Epithelial cell of proximal tubule (primary cell): ENCODE measurements at places on chromosomes 11 and 22. TPM values are rescaled to one million over a fixed set of nuclear protein-coding genes. Genes with fewer than 3 reads are reported as not detected.

The CCDC116 gene
- total RNA-seq, result 0.17 and 0.29 TPM in 2 replicates

- no peak for DNase-seq
These were observed 1.5 kb downstream of the SYT12 start for GRCh38 chr11:67024410-67024809.

DNA sequence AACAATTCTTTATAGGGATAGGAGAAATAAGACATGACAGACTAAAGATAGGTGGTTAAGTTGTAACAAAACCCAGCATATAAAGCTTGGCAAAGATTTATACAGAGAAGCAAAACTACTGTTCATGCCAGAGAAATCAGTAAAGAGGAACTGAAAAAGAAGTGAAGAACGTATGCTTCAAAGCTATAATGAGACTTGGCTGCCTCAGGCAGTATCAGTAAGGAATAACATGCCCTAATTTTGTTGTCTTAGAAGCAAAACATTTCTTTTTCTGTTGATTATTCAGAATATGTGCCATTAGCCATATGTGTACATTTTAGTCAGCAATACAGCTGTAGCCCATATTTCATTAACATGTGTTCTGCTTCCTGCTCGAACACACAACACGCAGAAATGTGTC is 403.2 kb downstream of the NELL1 start:
- no peak for DNase-seq

The NCR3LG1 gene
- total RNA-seq, result 1.2 and 2.3 TPM in 2 replicates

DNA sequence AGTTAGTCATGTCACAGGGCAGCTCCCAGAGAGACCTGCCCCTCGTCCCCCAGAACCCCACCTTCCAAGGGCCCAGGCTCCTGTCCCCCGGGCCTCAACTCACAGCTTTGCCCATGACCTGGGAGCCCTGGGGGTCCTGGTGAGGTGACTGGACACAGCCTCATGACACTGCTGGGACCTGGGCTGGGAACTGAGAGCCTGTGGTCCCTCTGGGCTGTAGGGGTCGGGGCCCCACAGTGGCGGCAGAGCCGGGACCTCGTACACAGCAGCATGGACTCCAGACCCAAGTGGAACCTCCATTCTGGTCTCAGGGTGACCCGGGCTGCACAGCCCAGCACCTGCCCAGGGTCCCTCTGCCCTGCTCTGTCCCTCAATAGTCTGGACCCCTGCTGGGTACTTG is 6.9 kb downstream of the APOBEC3A start:
- no peak for DNase-seq

GRCh38 chr11:9533736-9534473 is 39.6 kb upstream of the WEE1 start:
- no peak for DNase-seq

- DNase-seq, result no peak
These were observed 164.1 kb downstream of the MAML2 start for GRCh38 chr11:96178887-96179279.

DNA sequence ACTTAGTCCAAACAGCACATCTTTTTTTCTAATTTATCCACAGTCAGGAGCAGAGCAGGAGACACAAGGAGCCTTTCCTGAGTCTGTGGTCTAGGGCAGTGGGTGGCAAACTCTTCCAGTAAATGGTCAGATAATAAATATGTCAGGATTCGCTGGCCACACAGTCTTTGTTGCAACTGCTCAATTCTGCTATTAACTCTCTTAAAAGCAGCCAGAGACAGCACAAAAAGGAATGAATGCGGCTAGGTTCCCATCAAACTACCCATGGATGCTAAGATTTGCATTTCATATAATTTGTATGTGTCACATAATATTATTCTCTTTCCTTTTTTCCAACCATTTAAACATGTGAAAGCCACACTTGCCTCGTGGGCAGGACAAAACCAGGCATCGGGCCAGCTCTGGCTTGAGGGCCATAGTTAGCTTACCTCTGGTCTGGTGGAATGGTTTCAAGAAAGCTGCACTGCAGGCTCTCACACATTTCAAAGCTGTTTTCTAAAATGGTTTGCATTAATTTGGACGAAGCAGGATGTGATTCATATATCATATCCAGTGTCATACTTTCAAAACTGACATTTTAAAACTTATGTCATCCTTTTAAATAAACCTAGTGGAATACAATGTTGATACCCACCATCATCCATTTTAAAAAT is 64.7 kb upstream of the CD5 start:
- no peak for DNase-seq

GRCh38 chr11:74611369-74611861 is 19.0 kb downstream of the POLD3 start:
- DNase-seq, result no peak

- DNase-seq, result no peak
These were observed 4.8 kb upstream of the CKAP5 start for GRCh38 chr11:46850829-46851380.

The OR52A1 gene
- total RNA-seq, result not detected in 2 replicates

DNA sequence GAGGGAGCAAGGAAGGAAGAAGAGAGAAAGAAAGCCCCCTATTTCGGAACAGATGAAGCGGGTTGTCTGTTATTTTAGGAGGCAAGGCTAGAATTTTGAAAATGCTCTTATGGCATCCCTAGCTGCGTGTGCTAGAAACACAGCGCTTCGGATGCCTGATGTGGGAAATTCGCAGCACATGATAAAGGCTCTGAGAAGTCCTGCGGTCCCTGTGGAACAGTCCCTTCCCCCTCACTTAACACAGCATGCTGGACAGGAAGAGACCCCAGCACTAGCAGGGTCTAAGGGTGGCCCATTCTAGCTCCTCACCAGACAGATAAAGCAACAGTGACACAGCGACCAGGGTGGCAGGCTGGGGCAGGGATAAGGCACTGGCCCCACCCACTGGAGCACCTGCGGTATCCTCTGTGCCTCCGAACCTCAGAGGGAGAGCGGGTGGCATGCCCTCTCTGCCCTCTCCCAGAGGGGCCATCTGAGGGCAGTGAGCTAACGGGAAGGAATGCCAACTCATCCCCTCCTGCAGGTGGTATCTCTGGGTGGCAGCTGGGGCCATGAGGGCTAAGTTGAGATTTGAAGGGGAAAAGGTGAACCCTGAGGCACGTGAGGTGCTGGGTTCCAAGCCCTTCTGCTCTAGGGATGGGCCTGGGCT is 75.7 kb downstream of the SCUBE1 start:
- no peak for DNase-seq

GRCh38 chr11:72217841-72218240 is 1.2 kb downstream of the FOLR2 start:
- DNase-seq, result no peak

The SMCO4 gene
- 20.0 and 48.1 TPM in 2 replicates for total RNA-seq

The NELL1 gene
- not detected in 2 replicates for total RNA-seq

DNA sequence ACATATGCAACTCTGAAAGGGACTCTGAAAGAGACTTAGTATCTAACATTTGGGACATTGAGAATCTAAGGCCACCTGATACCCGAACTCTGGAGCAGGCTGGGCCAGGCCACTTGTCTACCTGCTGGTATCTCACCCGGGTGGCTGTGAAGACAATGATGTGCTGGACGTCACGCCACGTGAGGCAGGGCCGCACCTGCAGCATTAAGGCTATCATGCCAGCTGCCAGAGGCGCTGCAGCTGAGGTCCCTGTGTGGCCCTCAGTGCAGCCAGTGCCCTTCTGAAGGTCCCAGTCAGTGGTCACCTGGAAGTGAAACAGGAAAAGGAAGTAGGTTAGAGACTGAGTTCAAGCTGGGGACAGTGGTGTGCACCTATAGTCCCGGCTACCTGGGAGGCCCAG is 12.4 kb downstream of the PCSK7 start:
- no peak for DNase-seq

DNA sequence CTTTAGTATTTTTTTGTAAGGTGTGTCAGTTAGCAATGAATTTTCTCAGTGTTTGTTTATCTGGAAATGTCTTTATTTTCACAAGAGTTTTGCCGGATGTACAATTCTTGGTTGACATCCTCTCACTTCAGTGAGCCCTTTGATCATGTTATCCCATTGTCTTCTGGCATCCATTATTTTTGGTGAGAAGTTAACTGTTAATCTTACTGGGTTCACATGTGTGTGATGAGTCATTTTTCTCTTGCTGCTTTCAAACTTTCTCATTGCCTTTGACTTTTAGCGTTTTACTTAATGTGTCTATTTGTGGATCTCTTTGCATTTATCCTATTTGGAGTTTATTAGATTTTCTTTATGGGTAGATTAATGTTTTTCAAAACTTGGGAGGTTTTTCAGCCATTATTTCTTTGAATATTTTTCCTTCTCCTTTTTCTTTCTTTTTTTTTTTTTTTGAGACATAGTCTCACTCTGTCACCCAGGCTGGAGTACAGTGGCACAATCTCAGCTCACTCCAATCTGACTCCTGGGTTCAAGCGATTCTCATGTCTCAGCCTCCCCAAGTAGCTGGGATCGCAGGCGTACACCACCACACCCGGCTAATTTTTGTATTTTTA is 100.5 kb upstream of the RRM1 start:
- peak; percentile 19 for DNase-seq

DNA sequence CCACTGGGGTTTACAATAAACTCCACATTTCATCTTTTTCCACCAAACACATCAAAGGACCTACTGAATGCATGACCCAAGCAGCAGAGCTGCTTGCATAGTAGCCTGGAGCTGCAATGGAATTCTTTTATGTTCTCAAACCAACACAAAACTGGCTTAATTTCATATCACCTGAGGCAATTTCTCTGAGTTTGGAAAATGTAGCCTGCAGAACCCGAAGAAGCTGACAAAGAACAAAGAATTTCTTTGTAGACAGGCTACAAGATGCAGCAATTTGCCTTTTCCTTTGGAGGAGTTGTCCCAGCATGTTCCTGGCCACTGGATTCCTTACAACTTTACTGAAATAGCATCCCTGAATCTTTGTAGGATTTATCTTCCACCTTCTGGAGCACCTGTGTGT is 5.5 kb upstream of the TECTA start:
- no peak for DNase-seq

The PDGFB gene
- total RNA-seq, result 41.1 and 79.6 TPM in 2 replicates

DNA sequence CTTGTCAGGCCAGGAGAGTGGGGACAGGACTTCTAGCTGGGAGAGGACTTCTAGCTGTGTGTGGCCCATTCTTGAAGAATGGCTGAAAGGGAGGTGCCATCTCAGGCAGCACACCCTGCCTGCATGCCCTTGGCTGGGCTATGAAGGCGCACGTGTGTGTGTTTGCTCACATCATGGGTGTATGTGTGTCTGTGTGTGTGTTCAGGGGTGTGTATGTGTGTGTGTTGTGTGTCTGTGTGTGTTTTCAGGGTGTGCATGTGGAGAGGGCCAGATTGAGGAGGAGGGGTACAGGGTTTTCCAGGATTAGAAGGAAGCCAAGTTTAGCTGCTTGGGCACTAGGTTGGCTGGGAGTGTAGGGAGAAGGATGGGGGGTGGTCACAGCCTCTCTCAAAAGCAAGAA is 16.6 kb downstream of the TP53I11 start:
- no peak for DNase-seq

- no peak for DNase-seq
These were observed 22.9 kb upstream of the MUC5B start for GRCh38 chr11:1199751-1200610.

- no peak for DNase-seq
These were observed 3.6 kb downstream of the ARHGAP8 start for GRCh38 chr22:44755956-44756361.

DNA sequence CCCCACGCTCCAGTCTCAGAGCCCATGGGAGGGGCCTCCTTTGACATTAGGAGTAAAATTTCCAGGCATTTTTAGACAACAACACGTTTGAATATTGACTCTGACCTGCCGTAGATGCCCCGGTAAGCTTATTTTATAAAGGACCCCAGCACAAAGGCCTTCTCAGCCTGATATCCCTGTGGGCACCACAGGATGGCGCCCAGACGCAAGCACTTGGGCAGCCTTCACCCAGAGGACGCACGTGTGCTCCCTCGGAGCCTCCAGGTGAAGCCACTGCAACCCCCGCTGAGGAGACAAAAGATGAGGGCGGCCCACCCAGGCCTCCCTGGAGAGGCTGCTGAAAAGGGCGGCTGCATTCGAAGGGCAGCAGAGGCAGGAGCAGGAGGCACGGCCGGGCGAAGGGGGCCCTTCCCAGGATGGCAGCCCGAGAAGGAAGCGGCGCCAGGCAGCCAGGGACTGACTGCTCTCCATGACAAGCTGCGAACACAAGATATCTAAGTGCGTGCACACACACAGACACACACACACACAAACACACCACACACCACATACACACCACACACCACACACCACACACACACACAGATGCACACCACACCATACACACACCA is 15.2 kb upstream of the TH start:
- no peak for DNase-seq

GRCh38 chr11:117605331-117605730 is 191.7 kb downstream of the DSCAML1 start:
- no peak for DNase-seq

GRCh38 chr11:65421794-65422632 is 585 bp upstream of the NEAT1 start:
- no peak for DNase-seq

- no peak for DNase-seq
These were observed 165.3 kb downstream of the RRAS2 start for GRCh38 chr11:14193644-14194043.

- DNase-seq, result no peak
These were observed 58.0 kb downstream of the KCNJ1 start for GRCh38 chr11:128809128-128809527.

- DNase-seq, result no peak
These were observed 3.6 kb downstream of the OTOG start for GRCh38 chr11:17550450-17551346.

GRCh38 chr22:31227186-31227585 is 15.1 kb downstream of the LIMK2 start:
- no peak for DNase-seq

The SSTR3 gene
- not detected in 2 replicates for total RNA-seq

The VSIG10L2 gene
- not detected in 2 replicates for total RNA-seq

DNA sequence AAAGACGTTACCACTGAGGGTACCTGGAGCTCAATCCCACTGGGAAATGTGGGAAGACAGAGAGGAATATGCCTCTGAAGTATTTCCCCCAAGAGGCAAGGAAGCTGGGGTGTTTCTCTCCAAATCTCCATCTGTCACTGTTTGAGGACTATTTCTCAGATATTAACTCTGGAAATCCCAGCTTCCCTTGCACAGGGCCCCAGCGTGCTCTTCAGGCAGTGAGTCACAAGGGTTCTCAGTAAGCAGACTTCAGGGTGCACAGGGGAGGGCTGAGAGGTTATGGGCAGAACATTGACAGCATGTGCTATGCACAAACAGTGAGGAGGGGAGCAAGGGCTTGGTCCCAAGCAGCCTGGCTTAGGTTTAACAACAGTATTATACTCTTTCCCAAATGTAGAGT is 60.9 kb upstream of the EED start:
- no peak for DNase-seq

- no peak for DNase-seq
These were observed 168.8 kb upstream of the SYT13 start for GRCh38 chr11:45454917-45455401.

GRCh38 chr11:14451825-14452224 is 47.8 kb downstream of the COPB1 start:
- no peak for DNase-seq
